ENCODE measurements at places on chromosomes 1 and 21. TPM values are rescaled to one million over a fixed set of nuclear protein-coding genes. Genes with fewer than 3 reads are reported as not detected.

- no peak for DNase-seq
These were observed 33.7 kb upstream of the NEK7 start for GRCh38 chr1:198123133-198123532.

- DNase-seq: no peak
These were observed 29.1 kb downstream of the PRRX1 start for GRCh38 chr1:170692866-170693575.

GRCh38 chr1:226912587-226913176 lies 27.4 kb upstream of the COQ8A start:
- DNase-seq: no peak

AADACL3 gene
- not detected for total RNA-seq

GRCh38 chr1:61083013-61083806 lies 849 bp downstream of the NFIA start:
- peak; percentile 29 for DNase-seq

All from activated B cell treated with CpG ODN at 0.5 μM for 24 hours (primary cell).